Activated CD4-positive, alpha-beta memory T cell treated with anti-CD3 and anti-CD28 coated beads, Interleukin-2, amount 10 ng/mL, durations not matched to agents 7 days and 5 days (primary cell): ENCODE measurements at places on chromosomes 16 and 17.

GRCh38 chr16:17420816-17421215, 49.9 kb downstream of the XYLT1 start:
- no peak for DNase-seq

DNA sequence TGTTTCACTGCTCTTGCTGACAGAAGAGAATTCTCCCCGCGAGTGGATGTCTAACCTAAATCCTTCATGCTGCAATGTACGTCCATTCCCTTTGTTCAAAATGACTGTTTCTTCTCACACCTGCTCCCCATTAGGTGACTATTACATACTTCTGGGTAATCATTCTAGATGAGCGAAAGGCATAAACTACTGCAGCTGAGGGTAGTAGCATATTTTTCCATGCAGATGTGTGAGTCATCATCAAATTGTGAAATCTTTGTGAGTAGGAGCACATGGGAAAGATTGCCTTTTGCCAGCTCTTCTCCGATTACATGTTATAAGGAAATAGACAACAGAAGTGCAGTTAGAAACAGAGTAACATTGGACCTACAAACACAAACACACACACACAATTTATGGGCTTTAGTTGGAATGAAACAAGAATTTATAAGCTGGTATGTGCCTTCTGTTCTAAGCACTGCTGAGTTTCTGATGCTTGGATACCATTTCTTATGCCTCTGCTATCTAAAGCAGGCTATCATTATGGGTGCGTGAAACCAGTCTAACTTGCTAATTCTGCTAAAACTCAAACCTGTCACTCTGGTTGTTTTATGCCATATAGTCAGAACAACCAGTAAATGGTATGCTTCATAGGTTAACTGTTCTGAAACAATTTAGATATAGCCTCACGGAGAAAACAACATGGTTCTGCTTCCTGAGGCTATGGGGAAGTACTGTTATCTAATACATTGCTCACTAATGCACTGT, 346.9 kb upstream of the PSMD7 start:
- no peak for DNase-seq

GRCh38 chr17:45316434-45317110, at the start of gene MAP3K14:
Gene MAP3K14, minus strand, starts transcription at chr17:45317020. Its CDS starts 26,275 bp downstream, at chr17:45290745.
- peak; percentile 74 for DNase-seq

DNA sequence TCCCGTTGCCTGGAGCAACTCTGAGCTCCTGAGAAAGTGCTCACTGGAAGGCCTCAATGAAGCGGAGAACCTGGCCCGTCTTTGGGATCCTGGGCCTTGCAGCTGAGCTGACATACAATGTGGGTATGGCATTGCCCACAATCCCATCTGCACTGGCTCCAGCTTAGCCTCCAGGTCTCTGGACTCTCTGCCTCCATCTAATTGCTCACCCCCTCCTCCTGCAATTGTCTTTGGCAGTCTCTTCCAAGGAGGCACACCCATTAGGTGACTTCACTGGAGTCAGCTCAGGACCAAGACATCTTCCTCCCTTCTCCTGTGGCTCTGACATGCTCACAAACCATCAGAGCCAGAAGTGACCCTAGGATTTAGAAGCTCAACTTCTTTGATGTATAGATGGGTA, 1.5 kb downstream of the DLX4 start:
- DNase-seq = no peak

DNA sequence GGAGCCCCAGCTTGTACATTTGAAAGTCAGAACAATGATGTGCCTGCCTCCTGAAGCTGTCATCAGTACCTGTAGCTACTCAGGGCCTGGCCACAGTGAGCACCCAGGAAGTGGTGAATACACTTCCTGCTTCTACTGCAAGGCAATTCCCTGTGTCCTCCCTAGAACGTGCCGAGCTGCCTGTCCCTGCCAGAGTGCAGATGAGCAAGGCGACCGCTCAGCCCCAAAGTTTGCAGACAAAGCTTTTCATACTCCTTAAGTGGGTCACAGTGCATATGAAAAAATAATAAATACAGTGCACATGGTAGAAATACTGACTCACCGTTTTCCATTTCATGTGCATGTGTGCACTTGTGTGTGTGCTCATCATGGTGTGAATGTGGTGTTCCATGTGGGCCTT, 77.3 kb downstream of the MPRIP start:
- peak; percentile 78 for DNase-seq

DNA sequence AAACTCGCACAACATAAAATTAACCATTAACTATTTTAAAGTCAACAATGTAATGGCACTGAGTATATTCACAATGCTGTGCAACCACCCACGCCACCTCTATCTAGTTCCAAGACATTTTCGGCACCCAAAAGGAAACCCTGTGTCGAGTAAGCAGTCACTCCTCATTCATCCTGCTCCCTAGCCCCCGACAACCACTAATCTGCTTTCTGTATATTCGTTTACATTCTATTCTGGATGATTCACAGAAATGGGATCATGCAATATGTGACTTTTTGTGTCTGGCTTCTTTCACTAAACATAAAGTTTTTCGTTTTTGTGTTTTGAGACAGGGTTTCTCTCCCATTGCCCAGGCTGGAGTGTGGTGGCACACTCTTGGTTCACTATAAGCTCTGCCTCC, 42.2 kb upstream of the HAPSTR1 start:
- no peak for DNase-seq

GRCh38 chr16:86367291-86368072, 142.8 kb upstream of the FOXF1 start:
- DNase-seq = no peak

DNA sequence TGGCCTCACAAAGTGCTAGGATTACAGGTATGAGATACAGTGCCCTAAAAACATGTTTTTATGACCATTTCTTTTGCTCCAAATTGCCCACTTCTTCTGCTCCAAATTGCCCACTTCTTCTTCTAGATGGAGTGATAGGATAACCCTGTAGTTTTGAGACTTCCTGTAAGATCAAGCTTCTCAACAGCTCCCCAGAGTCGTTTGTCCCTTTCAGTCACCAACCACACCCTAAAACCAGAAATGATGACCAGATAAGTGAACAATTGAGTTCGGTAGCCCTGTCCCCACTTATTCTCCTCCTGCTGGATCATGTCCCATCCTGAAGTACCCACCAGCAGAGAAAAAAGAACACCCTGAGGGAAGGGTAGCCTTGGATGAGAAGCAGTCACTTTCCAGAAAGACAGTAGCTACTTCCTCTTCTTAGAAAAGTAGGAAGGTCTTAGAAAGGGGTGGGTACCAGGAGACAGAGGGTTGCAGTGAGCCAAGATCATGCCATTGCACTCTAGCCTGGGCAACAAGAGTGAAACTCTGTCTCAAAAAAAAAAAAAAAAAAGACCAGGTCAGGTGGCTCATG, 2.5 kb downstream of the ODAD4 start:
- peak; percentile 23 for DNase-seq

DNA sequence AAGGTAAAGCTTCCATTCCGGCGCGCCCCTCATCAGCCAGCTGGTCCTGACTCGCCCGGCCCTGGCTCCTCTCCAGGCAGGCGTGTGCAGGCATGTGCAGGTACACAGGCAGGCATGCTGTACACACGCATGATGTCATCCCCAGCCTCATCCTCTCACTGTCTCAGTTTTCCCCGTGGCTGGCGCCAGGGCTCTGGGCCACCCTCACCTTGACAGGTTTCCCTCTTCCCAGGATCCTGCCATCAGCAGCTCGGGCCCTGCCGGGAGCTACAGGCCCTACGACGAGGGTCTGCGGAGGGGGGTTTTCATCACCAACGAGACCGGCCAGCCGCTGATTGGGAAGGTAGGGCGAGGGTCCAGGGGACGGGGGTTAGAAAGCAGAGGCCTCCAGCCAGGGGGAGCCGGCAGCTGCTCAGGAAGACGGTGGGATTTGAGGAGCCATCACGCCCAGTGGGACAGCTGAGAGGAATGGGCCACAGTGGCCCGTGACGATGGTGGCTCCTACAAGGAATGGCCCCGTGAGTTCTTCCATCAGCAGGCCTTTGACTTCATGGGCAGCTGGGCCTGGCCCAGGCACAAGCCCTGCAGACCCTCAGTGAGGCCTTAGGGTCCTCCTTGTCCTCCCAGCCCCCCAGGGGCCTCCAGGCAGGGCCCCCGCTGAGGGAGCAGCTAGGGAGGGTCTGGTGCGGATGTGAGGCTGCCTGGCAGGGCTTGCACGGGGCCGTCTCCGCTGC, 8.5 kb downstream of the GAA start:
- no peak for DNase-seq

DNA sequence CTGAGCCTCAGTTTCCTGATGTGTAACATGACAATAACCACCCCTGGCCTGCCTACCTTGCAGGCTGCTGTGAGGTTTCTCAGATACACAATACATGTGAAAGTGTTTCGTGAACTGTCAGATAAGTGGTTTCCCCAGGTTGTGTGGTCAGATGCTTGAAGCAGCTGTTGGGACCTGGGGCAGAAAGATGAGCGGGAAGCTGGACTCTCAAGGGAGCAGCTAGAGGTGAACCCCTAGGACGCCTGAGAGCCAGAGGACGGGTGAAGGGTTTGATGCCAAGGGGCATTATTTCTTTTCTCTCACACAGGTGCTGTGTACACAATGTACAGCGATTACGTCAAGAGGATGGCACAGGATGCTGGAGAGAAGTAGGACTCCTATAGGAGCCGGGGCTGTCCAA, 2.3 kb downstream of the HIGD1B start:
- DNase-seq = no peak

DNA sequence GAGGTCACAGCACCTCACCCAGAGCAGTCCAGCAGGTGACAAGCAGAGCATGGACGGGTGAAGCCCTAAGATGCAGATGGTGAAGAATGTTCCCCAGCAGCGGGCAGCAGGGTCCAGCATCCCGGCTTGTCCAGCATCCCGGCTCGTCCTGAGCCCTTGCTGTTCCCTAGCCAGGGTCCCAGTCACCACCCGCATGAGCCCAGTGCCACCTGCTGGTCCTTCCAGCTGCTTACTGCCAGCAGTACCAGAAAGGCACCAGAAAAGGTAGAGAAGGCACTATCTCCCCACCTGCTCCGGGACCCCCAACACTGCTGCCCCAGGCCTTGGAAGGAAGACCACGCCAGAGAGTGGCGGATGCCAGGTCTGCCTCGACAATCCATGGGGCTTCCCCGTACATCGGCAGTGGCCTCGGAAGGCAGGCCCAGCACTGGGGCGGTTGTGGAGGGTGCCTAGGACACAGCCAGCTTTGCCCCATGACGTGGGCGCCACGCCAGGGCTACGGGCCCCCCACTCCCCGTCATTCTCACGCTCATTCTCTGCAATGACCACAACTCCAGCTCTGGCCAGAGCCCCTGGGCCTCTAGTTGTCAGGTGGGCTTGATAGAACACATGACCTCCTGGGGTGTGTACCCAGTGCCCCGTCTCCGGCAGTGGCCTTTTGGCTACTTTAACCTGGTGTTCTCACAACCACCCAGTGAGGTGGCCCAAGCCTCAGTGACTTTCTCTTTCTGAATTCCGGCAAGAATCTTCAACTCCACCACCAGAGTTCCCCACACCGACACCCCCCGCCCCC, 1.4 kb downstream of the CENPX start:
- peak; percentile 69 for DNase-seq

GRCh38 chr17:13074026-13074425, 56.2 kb upstream of the ELAC2 start:
- DNase-seq = no peak

- DNase-seq = no peak
These were observed 2.1 kb upstream of the SEPTIN12 start for GRCh38 chr16:4790261-4790660.

DNA sequence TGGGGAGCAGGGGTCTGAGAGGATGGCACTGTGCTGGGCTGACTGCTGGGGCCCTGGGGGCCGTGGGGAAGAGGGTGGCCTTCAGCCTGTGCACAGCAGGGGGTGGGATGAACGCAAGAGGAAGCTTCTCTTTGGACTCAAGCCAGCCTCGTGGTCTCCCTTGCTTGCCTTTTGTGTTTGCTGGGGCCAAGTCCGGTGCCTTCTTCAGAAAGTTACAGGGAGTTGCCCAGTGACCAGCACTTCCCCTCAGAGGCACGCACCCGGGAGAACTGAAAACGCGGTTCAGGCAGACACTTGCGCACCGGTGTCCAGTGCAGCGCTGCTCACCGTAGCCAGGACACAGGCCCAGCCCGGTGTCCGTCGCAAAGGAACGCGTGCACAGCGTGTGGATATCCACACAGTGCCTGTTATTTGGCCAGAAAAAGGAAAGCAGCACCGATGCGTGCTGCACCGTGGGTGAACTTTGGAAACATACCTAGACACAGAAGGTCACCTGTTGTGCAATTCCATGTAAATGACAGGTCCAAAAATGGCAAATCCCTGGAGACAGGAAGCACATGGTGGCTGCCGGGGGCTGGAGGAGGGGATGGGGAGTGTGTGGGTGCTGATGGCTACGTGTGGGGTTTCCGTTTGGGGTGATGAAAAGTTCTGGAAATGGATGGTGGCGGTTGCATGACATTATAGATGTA, 29.4 kb upstream of the NUDT16L1 start:
- no peak for DNase-seq

DNA sequence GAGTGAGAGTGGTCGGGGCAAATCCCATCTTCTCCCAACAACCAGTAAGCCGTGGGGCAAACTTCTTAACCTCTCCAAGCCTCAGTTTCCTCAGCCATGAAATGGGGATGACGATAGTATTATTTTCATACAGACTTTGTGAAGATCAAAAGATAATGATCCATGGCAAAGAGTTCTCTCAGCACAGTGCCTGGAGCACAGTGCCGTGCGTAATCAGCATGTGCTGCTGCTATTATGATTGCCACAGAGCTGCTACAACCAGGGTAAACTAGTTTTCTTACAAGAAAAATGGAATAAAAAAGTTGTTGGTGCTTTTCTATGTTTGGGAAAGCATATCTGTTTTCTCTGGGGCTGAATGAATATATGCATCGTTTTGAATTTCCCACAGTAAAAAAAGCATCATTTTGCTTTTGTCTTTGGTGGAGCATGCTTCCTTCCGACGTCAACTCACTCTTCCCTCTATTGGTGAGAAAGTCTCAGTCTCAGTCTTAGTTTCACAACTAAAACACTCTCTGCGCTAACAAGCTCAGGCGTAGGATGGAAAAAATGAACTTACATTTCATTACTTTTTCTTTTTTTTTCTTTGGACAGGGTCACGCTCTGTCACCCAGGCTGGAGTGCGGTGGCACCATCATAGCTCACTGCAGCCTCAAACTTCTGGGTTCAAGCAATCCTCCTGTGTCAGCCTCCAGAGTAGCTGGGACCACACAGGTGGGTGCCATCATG, 37.2 kb downstream of the CDK5R1 start:
- peak; percentile 39 for DNase-seq

- DNase-seq = peak; percentile 67
These were observed 5.4 kb downstream of the MYO1C start for GRCh38 chr17:1486802-1487695.

DNA sequence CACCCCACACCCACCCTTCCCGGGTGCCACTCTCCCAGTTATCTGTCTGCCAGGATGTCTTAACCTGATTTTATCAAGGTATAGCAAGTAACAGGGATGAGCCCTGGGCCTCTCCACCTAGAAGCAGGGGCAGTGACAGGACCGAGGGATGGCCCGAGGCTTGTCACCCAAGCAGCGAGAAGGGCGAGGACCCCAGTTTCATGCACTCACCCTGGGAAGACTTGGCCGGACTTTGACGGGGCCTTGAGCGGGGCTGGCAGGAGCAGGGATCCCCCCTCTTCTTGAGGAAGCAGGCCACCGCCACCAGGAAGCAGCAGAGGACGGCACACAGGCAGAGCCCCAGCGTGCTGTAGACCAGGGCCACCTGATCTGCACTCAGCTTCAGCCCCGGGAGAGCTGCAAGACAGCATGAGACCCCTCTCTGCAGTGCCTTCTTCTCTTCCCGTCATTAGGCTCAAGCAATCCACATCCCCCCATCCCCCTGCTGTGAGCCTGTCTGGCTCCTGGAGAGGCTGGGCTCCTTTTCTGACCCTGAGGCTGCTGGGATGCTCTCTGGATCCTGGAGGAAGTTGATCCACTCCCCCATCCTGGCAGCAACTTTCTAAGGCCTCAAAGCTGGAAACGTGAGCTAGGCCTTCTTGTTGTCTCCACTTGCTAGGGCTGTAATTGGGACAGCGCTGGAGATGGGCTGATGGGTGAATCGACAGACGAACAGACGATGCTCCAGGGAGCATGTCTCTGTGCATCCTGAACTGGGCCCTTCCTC, 31.6 kb downstream of the TNFRSF13B start:
- DNase-seq = no peak
